Karpas-422 (cell line): ENCODE measurements at places on chromosomes 12 and 14. TPM values are rescaled to one million over a fixed set of nuclear protein-coding genes. Genes with fewer than 3 reads are reported as not detected.
A peak's percentile ranks its signal among the peaks of the same experiment; 100 is the strongest.

DNA sequence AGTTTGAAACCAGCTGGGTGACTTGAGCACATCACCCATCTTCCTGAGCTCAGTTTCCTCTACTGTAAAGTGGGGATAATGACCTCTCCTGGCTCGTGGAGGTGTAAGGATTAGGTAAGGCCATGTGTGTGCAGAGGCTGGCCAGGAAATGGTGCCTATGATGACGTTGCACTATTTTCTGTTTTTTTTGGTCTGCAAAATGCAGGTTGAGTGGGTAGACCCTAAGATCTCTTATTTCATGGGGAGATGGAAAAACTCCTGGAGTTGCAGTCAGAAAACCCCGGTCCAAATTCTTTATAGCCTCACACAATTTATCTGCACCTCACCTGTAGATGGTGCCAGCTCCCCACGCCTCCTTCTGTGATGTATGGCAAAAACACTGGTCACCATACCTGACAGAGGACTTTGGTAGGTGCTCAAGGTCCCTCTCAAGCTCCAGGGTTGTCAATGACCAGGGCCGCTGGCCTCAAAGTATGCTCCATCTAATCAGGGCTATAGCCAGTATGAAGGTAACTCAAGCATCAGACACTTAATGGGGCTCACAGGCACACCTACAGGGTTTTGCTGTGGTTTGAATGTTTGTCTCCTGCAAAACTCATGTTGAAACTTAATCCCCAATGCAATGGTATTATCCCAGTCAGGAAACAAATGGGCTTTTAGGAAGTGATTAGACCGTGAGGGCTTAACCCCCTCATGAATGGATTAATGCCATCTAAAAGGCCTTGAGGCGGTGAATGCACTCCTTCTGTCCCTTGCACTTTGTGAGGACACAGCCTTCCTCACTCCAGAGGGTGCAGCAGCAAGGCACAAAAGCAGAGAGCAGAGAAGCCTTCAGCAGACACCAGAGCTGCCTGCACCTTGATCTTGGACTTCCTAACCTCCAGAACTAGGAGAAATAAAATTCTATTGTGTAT is 17.6 kb downstream of the C14orf132 start:
- peak; percentile 90 for DNase-seq

The HOXC9 gene
- not detected in 2 replicates for total RNA-seq

The DIO2 gene
- total RNA-seq, result 0.04 TPM in 1 of 2 replicates, not detected in the other

- DNase-seq, result no peak
These were observed 71.9 kb upstream of the METAP2 start for GRCh38 chr12:95402096-95402495.

- DNase-seq, result peak; percentile 68
These were observed 48.8 kb upstream of the SLCO1C1 start for GRCh38 chr12:20646239-20646827.

DNA sequence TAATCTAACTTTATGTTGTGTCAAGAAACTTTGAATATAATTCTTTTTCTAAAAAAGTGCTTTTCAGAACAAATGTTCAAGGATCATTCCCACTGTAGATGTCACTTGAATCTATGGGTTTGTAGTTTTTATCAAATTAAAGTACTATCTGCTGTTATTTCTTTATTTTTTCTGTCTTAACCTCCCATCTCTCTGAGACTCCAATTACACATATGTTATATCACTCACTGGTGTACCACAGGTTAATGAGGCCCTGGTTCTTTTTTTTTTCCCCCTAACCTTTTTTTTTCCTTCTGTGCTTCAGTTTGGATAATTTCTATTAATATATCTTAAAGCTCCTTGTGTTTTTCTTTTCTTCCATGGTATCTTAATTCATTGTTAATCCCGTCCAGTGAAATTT is 279.9 kb upstream of the RGS6 start:
- DNase-seq, result no peak

GRCh38 chr14:104923640-104924420 is 849 bp upstream of the PLD4 start:
- peak; percentile 94 for DNase-seq

The TIGAR gene
- 4.8 and 9.0 TPM in 2 replicates for total RNA-seq

The SDS gene
- total RNA-seq, result not detected in 2 replicates

The KRT5 gene
- total RNA-seq, result not detected in 2 replicates

GRCh38 chr14:60512973-60513571 is 4.1 kb downstream of the SIX6 start:
- DNase-seq, result no peak

DNA sequence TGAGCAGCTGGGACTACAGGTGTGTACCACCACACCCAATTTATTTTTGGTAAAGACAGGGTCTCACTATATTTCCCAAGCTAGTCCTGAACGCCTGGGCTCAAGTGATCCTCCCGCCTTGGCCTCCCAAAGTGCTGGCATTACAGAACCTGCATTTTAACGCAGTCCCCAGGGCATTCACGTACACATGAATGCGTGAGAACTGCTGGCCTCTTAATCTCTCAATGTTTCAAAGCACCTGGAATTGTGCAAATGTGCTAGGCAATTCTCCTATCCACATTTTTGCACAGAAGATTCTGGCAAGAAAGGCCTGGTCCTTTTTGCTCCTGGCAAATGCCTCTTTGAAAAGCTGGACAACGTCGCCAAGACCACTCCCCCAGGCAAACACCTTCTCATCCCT is 35.2 kb downstream of the TESC start:
- DNase-seq, result no peak

- DNase-seq, result peak; percentile 74
These were observed 27.7 kb downstream of the JKAMP start for GRCh38 chr14:59511916-59512575.

The NOS1 gene
- total RNA-seq, result not detected in 2 replicates

The PTPRR gene
- total RNA-seq, result not detected in 2 replicates

- DNase-seq, result no peak
These were observed 16.8 kb downstream of the PELI2 start for GRCh38 chr14:56135001-56135400.

The TSPAN9 gene
- total RNA-seq, result 0.25 and 2.0 TPM in 2 replicates

DNA sequence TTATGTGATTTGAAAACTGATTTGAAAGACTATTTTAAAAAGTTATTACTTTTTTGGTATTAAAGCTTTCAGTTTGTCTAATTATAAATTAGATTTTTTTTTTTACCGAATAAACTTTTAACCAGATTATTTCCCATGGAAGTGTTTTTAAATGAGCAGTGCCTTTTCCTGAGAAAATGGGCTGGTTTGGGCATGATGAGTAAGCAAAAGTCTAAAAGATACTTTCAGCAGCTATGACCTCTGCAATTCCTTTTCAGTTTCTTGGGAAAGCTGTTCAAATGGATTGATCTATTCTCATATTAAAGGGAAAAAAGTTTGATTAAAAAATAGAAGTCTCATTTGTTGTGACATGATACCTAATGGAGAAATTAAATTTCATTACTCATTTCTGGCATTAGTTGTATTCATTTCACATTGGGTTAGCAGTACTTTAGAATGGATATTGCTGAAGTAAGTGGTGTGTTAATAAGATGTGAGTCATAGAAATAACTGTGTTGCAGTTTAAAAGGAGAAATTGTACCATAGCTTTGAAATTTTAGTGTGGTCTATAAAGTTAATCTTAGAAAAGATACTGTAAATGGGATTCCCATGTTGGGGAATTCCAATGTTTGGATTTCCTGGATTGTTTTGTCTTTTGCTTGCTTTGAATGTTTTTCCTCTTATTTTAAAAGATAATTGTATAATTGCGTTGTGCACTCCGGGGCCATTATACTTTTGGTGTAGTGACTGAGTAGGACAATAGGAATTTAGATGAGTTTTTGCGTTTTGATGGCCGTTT is 21.0 kb downstream of the KTN1 start:
- DNase-seq, result no peak

DNA sequence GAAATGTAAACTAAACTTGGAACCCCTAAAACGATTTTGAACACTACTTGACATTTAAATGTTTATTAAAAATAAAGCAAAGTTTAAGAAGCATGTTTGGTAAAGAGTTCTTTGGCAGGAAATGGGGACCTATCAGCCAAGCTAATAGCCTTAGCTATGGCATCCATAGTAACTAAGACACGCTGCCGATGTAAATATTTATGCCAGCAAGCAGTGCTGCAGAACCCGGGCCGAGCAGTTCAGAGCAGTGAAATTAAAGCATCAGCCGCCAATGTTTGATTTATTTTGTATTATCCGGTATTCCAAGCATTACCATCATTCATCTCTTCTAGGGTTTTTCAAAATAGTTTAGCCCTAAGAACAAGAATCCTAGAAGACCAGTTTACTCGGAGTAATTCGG is 61.6 kb downstream of the PPP2R5C start:
- DNase-seq, result peak; percentile 77

- no peak for DNase-seq
These were observed 23.7 kb downstream of the SEL1L start for GRCh38 chr14:81509838-81510452.

DNA sequence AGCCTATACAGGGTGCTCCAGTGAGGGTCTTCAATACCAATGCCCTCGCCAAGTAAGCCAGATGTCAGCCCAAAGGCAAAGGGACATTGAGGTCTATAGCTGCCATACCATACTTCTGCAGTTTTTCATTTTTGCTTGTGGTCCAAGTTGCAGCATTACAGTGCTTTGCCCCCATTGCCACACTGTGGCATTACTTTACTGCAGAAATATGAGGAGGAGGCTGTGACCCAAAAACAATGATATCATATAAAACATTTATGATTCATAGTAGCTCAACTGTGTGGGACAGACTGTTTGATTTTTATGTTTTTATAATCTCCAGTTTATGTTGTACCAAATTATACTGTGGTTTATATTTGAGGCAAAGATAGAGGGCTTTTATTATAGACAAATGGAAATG is 64.1 kb downstream of the KIAA0586 start:
- no peak for DNase-seq

The MYO1H gene
- not detected in 2 replicates for total RNA-seq
